ENCODE measurements at places on chromosomes 1 and 21.

GRCh38 chr1:6091823-6092109 is 46.1 kb downstream of the KCNAB2 start:
- DNase-seq: no peak

DNA sequence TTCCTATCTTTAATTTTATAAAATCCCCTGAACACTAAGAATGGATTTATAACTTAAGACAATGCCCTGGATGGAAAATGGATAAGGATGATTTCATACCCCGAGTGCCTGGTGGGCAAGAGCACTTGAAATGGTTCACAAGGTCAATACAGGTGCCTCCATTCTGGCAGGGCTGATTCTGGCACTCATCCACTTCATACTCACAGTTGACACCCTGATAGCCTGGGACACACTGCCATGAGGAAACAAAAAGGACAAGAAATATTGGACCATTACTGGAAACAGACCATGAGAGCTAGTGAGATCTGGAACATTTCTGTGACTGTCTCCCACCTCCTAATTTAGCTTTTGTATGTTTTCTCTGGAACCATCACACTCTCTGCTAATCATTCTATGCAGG is 39.1 kb upstream of the ADAM30 start:
- no peak for DNase-seq

DNA sequence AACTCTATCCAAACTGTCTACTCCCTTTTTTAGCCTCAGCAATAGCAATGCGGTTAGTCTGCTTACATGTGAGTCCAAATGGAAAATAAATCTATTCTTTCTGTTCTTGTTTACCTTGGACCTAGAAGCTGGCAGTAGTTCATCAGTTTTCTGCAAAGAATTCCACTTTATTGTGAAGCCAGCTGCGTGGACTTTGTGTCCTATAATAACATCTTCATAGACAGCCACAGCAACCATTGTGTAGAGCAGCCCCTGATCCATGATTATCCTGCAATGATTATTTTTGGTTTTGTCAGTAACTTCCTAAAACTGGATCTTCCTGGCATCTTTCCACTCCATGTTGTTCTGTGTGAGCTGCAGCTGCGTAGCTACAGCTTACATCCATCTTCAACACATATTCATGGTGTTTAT is 408.7 kb downstream of the NUF2 start:
- no peak for DNase-seq

- DNase-seq: no peak
Measured at GRCh38 chr1:68904477-68904876, 407.6 kb upstream of the DEPDC1 start.

- DNase-seq: no peak
Measured at GRCh38 chr1:149967646-149968045, 31.0 kb upstream of the MTMR11 start.

DNA sequence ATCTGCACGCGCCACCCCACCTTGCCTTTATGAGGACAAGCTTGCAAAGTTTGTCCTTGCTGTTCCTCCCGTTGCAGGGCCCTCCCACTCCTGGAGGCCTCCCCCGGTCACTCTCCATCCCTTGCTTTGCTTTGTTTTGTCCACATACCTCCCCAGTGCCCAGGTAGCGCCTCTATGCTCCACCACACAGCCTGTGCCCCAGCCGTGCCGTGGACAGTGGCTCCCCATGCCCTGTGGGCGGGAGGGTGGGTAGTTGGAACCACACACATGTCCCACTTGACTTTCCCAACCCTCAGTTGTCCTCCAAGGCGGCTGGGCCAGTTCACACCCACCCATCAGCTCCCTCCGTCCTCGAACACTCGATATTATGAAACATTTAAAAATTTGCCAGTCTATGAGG is 24.6 kb downstream of the SLX9 start:
- no peak for DNase-seq

GRCh38 chr1:15094056-15094455 is 59.5 kb upstream of the TMEM51 start:
- DNase-seq: no peak

- no peak for DNase-seq
Measured at GRCh38 chr1:59171788-59172187, 125.1 kb upstream of the FGGY start.

GRCh38 chr21:45586289-45586858 is 44.1 kb upstream of the SLC19A1 start:
- DNase-seq: no peak

- DNase-seq: no peak
Measured at GRCh38 chr1:227295609-227296008, 22.7 kb downstream of the CDC42BPA start.

DNA sequence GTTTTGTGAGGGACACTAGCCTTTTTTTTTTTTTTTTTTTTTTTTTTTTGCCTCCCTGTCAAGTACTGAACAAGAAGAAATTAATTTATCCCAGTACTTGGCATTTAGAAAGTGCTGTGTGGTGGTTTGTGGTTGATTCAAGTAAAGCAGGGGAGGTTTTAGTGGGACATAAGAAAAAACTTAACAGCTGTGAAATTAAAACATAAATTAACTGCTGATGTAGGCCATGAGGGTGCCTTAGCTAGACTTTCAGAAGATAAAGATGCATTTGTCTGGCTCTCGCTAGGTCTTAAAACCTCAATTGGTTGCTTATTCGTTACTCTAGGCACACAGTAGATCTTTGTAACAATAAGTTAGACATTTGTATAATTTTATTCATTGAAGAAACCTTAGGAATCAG is 52.3 kb downstream of the SPATA46 start:
- no peak for DNase-seq

GRCh38 chr1:22204989-22205913 is 62.4 kb upstream of the WNT4 start:
- DNase-seq: no peak

DNA sequence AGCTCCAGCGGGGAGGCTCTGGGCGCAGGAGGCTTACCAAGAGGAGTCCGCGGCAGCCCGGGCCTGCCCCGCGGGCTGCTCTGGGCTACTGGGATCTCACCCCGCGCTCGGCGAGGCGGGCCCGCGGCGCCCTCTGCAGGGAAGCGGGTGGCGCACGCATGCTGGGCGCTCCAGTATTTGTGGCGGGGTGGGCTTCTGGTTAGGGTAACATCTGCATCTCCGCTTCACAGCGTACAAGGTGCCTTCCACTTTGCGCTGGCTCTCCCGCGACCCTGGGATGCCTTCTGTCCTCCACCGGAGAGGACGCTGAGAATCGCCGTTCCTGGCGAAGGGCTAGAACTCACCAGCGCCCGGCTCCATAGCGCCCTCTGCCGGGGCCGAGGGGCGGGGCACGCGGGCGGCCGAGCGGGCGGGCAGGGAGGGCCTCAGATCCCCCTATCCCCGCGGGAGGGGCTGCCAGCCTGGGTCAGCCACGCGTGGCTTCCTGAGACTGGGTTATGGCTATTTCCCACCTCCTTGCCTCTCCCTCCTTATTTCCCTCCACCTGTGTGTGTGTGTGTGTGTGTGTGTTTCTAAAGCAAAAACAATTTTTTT is 46.6 kb upstream of the CTBS start:
- peak; percentile 59 for DNase-seq

GRCh38 chr1:75425001-75425650 is 185.8 kb downstream of the SLC44A5 start:
- DNase-seq: no peak

DNA sequence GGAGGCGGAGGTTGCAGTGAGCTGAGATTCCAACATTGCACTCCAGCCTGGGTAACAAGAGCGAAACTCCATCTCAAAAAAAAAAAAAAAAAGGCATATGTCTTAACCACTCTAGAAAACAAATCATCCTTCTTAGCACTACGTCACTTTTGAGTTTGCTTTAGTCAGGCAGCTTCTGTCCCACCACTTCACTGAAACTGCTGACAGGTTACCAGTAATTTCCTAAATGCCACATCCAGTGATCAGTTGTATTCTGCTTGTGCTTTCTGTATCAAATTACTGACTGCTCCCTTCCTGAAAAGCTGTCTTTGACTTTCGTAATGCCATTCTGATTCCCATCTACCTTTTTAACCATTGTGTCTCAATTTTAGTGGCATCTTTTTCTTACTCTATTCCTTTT is 21.7 kb downstream of the RCOR3 start:
- DNase-seq: no peak

GRCh38 chr1:233613252-233614172 is at the start of gene KCNK1:
Gene KCNK1, plus strand, starts transcription at chr1:233614106. Its CDS starts 66 bp downstream, at chr1:233614172.
- peak; percentile 69 for DNase-seq
